T-helper 2 cell (primary cell): ENCODE measurements at places on chromosomes 12 and 14.

DNA sequence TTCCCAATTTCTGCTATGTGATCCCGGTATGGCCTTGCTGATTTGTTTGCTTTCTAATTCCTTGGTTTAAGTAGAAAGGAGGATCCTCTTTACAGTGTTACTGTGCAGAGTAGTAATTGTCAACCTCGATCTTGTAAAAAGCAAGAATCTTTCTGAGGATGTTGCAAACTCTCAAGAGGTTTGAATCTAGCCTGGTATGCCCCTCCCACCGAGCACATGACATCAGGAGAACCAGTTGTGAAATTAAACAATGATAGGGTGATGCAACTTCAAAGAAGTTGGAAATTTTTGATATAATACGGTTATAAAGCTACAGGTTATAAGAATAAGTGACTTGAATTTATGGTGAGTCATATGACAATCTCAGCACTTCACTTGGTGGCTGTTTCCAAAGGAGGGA, 35.0 kb upstream of the FUT8 start:
- no peak for DNase-seq

DNA sequence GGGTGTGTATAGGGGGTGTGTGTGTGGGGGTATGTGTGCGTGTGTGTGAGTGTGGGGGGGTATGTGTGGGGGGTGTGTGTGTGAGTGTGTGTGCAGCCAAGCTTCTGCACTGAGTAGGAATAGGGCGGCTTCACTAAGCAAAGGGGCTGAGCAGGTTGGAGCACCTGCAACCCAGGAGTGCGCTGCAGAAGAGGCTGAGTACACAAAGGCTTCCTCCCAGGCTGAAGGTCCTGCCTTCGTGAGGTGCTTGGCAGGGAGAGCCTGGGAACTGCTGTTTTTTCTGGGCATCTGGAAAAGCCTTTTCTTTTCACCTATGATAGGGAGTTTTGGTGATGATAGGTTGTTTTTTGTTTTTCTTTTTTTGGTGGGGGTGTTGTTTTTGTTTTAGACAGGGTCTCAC, 6.0 kb upstream of the NUDT14 start:
- DNase-seq = no peak

DNA sequence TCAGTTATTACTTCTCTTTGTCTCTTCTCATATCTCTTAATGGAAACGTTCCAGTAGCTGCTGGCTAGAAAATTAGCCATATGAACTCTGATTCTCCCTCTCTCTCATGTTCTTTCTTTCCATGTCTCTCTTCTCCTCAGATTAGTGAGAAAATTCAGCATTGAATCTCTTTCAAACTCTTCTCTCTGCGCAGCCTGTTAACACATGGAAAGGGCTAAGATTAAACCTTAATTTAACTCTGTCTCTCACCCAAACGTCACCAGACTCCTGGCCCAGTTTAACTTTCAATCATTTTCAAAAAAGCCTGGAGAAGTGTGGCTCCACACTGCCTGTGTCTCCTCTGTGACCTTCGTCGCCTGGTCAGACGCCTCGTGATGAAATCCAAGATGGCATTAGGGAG, 1234.2 kb downstream of the BCL11B start:
- DNase-seq = no peak

DNA sequence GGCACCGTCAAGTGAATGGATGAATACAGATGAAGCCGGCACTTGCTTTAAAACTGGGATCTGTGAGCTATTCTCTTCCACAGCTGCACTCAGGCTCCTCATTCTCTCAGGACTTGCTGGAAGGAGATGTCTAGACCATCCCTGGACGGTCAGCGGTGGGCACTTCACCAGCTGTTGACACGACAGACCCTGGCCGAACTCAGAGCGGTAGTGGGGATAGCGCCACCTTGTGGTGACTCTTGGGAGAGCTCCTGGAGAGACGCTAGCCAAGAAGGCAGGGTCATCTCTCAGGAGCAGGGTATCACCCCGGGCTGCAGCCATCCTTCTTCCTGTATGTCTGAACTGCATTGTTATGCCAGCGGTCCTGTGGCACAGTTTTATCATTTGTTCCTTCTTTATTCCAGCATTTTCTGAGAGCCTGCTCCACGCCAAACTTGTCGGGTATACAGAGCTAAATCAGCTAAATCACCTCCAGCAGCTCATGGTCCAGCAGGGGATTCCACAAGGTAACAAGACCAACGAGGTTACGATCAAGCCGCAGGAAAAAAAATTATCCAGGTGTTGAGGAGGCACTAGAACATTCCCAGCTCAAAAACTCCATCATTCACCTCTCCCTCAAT, 10.0 kb downstream of the WNT1 start:
- DNase-seq = peak; percentile 61

DNA sequence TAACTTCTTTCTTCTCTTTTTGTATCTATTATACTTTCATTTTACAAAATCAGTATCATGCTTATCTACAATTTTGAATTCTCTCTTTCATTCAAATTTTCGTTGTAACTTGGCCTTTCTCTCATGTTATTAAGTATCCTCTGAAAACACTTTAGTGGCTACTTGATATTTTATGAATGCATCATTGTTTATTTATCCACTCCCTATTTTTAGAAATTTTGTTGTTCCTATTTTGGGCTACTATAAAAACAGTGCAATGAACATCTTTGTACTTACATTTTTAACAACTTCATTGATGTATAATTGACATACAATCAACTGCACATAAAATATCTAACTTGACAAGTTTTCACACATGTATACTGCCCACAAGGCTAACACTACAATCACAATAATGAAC, 44.0 kb upstream of the AMIGO2 start:
- DNase-seq = no peak

GRCh38 chr12:48184549-48184922, 1.1 kb downstream of the CCDC184 start:
- no peak for DNase-seq

DNA sequence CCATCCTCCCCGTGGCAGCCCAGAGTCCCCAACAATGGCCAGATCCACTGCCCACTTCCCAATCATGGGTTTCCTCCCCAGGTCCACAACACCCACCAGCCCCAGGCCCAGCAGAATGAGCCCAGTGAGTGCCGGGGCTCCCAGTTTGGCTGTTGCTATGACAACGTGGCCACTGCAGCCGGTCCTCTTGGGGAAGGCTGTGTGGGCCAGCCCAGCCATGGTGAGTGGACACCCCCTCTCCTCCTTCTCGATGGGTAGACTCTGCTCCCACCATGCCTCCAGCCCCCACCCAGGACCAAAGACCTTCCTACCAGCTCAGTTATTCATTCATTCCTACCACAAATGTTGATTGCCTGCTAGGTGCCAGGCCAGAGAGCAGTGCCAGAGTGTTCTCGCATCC, 23.8 kb downstream of the PAPLN start:
- no peak for DNase-seq

DNA sequence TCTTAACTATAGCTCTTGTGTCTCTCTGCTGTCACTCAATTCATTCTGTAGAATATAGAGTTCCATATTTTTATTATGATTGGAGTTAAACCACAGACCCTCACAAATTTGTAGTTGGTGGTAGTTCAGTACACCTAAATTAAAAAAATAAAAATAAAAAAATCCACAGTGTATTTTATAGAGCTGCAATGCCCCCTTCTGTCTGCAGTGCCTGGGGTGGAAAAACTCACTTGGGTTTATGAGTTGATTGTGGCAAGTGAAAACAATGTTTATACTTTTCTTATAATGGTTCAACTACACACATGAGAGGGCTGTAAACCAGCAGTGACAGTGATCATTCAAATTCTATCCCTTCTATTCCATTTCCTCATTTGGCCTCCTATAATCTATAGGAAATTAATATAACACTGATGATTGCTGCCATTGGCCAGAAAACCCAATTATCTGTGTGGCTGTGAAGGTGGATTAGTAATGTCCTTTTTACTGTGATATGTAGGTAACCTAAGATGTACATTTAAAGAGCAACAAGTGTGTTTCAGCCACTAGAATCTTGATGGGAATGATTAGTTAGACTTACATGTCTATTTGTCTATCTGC, 166.9 kb upstream of the LRIG3 start:
- DNase-seq = no peak

GRCh38 chr12:125435871-125436270, 370.6 kb downstream of the AACS start:
- no peak for DNase-seq

DNA sequence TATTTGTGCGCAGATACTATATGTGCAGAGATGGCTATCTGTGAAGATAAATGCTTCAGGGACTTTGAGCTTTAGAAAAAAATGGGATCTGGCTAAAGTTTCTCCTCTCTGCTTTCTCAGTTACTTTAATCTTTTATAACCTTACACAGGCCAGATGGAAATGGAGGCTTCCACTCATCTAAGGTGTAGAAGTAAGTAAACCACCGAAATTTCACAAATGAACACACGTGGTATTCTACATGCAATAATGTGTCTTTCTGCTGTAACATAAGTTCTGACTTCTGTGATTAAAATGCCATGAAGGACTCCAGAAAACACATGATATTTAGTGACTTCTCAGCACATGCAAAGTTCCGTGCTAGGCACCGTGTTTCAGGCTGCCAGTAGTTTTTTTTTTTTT, 99.1 kb upstream of the FOXN3 start:
- no peak for DNase-seq

- DNase-seq = no peak
These were observed 1252.6 kb downstream of the TMEM121 start for GRCh38 chr14:106778986-106779385.

- no peak for DNase-seq
These were observed 441.3 kb downstream of the DAD1 start for GRCh38 chr14:22147716-22148115.

DNA sequence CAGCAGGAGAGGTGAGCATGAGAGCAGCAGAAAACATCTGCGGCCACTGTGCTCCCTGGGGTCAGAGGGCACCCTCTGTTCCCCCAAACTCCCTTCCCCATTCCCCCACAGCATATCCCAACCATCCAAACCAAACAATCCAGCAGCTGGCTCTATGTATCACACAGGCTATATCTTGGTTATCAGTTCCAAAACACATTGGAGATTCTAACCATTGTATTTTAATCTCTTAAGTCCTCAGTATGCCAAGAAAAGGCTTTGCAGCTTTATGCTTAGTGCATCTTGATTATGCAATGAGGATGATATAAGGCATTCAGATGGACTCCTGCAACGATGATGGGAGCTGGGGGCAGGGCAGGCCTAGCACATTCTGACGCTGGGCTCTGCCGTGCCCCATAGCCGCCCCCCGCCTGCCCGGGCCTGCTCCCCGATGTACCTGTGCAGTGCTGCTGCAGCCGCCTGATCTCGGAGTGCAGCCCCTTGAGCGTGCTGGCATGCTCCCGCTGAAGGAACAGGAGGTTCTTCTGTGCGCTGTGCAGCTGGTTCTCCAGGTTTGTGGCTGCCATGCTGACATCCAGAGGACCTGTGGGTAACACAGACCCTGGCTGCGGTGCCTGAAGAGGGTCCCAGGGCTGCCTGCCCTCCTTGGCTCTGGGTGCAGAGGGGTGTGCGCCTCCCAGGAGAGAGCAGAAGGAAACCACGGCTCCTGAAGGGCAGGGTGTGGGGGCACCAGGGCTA, 29.6 kb downstream of the CCDC92 start:
- DNase-seq = no peak

DNA sequence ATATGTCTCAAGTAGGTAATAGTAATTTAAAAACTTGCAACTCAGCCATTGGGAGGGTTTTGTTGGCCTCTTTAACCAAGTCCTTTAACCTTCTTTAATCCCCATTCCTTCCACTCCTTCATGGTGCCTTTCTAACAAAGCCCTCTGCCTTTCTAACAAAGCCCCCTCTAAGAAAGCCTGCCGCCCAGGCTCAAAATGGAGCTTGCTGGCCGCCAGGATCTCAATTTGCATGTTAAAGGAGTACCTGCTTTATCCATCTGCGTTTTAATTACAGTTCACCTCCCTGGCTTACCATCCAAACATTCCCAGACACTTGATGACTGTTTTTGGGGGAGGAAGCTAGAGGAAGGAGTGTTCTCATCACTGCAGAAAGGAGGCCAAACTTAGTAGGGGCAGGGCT, 183.4 kb downstream of the PTPN11 start:
- DNase-seq = no peak

GRCh38 chr14:35146711-35147149, 24.4 kb downstream of the PRORP start:
- DNase-seq = no peak

GRCh38 chr14:50106178-50106577, 10.2 kb downstream of the VCPKMT start:
- DNase-seq = no peak

DNA sequence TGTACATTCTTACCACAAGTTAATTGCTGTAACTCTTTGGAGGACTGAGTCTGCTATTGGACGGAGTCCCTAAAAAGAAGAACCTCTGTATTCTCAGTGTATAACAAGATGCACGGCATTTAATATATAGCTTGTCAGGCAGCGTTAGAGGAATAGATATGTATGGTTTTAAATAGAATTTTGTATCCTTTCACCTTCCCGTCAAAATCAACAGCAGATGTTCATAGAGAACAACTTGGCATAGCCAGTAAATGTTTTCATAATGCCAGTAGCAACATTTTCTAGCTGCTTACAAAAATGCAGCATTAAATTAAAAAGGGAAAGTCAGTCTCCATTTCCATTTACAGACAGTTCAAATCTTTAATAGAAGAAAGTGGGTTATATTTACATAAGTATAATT, 6.8 kb downstream of the SCYL2 start:
- no peak for DNase-seq

GRCh38 chr12:91021076-91021475, 16.3 kb upstream of the EPYC start:
- DNase-seq = no peak

DNA sequence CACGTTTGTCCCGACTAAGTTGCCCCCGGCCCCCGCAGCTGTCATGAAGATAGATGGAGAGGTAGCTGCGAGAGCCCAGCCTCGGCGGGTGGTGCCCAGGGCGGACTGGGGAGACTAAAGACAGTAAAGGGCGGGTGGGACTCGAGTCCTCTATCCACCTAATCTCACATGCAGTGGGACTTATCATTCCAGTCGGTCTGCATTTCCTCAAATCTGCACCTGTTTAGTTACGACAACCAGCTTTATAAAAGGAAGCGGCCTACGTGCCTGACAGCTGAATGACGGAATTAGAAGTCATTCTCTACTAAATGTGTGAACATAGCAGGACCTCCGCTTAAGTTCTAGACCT, 109.8 kb upstream of the EGLN3 start:
- no peak for DNase-seq

- DNase-seq = no peak
These were observed 28.8 kb downstream of the DIO3 start for GRCh38 chr14:101590062-101590461.

DNA sequence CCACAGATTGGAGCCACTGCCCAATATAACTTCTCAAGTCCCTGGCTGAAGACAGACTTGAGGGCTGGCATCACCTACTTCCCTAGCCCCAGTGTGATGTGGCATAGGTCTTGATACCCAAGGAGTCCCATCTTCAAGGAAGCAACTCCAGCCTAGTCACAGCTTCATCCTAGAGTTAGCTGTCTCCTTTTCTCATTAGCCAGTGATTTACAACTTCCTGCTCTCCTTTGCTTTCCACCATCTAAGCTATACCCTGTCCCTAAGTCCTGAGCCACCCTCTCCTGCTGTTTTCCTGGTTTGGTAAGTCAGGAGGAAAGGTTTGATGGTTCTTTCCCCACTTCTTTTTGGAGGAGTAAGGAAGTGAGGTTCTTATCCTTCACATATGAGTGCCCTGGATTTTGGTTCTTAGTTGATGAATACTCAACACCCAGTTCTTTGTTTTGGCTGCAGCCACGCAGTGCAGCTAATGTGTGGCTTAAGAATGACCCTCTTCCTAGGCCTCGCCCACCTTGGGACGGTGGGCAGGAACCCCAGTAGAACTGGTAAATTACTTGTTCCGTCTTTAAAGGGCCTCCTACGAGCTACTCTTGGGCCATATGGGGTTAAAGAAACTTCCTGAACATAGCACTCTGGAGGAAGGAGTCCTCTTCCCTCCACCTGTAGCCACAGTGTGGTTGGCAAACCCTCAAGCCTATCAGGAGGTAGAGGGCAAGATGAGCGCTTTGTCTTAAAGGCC, 3.9 kb upstream of the GPX2 start:
- no peak for DNase-seq
